ENCODE measurements at places on chromosomes 11 and 22.

GRCh38 chr22:20141186-20142077 lies 9.4 kb downstream of the CCDC188 start:
- DNase-seq: no peak

DNA sequence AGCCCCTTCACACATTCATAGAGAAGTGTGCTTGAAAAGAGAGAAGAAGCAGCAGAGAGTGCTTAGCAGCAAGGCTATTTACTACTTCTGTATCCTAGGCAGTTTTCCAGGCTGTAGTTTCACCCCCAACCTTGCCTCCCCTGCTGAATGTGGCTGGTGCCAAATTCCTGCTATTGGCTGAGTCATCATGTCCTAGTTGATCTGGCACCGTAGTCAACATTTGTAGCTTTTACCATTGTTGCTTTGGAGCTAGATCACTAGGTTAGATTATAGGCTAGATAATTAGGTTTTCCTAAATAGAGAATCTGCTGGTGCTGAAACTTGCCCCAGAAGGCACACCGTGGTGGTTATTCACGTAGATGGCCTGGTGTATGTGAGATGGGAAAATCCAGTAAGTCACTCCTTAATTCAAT lies 32.7 kb downstream of the ARHGAP42 start:
- peak; percentile 54 for DNase-seq

DNA sequence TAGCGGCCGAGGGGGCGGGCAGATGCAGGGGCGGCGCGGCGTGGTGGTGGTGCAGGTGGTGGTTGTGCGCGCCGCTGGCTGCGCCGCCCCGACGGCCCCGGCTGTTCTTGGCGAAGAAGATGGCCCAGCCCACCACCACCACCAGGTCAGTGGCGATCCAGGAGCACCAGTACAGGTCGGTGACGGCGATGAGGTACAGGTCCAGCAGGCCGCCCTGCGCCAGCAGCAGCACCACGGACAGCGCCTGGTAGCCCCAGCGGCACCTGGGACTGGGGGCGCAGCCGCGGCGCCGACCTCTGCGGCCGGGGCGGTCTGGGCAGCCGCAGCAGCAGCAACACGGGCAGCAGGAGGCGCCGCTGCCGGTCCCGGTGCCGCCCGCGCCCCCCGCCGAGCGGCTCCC lies 879 bp downstream of the TMEM121B start:
- DNase-seq: peak; percentile 75

DNA sequence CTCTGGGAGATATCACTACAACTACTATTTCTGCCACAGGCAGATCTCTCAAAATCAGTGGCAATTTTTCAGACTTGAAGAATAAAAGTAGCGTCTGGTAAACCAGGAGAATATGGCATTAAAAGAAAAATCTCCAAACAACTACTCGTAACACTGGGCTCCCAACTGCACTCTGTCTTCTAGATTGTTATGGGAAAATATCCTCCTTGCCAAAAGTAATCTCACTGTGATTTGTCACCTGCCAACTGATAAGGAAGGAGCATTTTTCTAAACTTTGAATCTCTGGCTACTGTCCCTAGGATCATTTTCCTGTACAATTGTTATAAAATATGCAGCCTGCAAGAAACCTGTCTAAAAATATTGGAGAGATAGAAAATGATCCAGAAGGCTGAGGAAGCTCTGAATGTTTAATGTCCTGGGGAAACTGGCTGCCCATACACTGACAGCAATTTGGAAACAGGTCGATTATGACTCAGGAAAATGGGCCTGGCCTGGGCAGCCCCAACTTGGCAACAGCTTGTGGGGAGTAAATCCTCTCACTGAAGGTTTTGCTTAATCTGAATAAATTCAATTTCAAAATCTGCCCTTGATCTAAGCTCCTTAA lies 90.5 kb upstream of the DBX1 start:
- DNase-seq: no peak

- DNase-seq: no peak
These were observed 113.0 kb downstream of the SYT9 start for GRCh38 chr11:7364660-7365059.

All from right hindlimb (tissue), 1 donor.